ENCODE measurements at places on chromosomes 1 and 21.

- DNase-seq: no peak
These were observed 53.4 kb downstream of the SSBP3 start for GRCh38 chr1:54352755-54353154.

DNA sequence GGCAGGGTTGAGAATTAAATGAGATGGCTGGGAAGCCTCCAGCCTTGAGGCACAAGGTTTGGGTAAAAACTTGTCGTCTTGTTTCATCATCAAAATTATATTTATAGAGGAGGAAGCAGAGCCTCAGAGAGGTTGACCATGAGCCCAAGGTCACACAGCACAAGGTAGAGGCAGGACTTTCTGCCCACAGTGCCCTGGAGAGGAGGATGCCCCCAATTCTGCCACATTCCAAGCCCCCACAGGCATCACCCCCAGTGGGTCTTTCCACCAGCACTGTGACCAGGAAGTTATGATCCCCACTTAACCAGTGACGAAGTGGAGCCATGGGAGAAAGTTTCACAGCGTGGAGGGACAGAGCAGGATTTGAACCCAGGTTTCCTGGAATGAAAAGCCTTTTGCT, 400.0 kb downstream of the MATN1 start:
- no peak for DNase-seq

- DNase-seq: no peak
These were observed at the start of gene S100A1 for GRCh38 chr1:153627715-153628626. Gene S100A1 (plus strand): TSS chr1:153628434. CDS start chr1:153630522, 2,088 bp downstream.

GRCh38 chr1:22791831-22792347, 81.2 kb downstream of the EPHB2 start:
- no peak for DNase-seq
